ENCODE measurements at places on chromosomes 12 and 14. TPM values are rescaled to one million over a fixed set of nuclear protein-coding genes. Genes with fewer than 3 reads are reported as not detected.

- no peak for DNase-seq
Measured at GRCh38 chr14:22627506-22628263, 16.5 kb downstream of the OR6J1 start.

DNA sequence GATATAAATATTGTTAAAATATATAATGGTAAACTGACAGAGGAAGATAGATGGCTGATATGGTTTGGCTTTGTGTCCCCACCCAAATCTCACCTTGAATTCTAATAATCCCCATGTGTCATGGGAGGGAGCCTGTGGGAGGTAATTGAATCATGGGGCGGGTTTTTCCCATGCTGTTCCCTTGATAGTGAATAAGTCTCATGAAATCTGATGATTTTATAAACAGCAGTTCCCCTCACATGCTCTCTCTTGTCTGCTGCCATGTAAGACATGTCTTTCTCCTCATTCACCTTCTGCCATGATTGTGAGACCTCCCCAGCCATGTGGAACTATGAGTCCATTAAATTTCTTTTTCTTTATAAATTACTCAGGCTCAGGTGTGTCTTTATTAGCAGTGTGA, 46.3 kb downstream of the PTCSC3 start:
- DNase-seq, result no peak

Gene AQP2
- polyA plus RNA-seq, result 0.16 TPM

- DNase-seq, result no peak
Measured at GRCh38 chr14:61179796-61180398, 101.2 kb downstream of the TMEM30B start.

GRCh38 chr12:2057795-2058408, 5.1 kb downstream of the CACNA1C start:
- no peak for DNase-seq

DNA sequence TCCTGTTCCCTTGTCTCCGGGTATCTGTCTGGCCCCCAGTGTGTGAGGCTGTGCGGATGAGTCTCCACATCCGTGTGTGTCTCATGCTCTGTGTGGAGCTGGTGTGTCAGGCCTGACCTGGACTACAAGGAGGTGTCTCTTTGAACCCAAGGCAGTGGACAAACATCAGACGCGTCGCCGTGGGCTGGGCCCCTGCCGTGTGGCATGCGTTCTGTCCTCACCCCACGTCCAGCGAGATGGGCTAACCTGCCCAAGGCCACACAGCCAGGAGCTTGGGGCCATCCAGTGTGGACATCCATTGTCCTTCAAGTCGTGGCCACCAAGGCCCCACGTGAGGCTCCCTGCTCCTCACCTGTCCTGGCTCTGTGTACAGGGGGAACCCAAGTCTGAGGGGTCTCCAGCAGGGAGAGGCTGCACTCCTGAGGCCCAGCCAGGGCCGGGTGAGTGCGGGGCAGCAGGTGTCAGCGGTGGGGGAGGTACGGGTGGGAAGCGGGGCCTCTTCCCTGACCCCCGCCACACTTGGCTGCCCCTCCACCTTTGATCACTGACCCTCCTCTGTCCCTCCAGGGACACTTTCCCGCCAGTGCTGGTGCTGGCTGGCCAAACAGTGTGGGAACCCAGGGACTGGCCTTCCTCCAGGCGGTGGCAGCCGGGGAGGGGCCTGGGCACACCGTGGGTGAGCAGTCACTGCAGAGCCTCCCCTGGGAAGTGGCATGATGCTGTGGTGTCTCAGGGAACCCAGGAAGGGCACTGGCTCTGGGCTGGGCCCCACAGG, 48.5 kb downstream of the CYP46A1 start:
- no peak for DNase-seq

DNA sequence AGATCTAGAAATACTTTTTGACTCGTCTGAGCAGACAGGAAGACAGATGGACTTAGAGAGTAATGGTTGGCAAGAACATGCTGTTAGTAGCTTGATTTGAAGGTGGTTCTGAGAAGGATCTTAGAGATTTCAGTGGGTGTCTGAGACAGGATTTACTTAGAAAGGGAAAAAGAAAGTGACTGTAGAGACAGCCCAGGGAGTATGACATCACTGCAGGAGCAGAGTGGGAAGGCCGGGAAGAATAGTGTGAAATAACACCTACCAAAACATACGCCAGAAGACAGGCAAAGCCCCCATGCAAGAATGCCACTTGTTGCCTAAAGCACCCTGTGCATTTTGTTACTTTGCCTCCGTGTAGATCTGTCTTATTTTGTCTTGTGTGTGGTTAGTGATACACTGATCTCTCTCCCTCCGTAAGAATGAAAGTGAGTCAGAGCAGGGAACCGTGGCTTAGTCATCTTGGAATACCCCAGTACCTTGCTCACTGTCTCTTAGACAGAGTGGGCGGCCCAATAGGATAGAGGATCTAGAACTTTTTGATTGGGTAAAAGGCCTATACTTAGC, 161.3 kb upstream of the IFNG-AS1 start:
- DNase-seq, result peak; percentile 60

Gene TSPAN9
- 123 TPM for polyA plus RNA-seq

DNA sequence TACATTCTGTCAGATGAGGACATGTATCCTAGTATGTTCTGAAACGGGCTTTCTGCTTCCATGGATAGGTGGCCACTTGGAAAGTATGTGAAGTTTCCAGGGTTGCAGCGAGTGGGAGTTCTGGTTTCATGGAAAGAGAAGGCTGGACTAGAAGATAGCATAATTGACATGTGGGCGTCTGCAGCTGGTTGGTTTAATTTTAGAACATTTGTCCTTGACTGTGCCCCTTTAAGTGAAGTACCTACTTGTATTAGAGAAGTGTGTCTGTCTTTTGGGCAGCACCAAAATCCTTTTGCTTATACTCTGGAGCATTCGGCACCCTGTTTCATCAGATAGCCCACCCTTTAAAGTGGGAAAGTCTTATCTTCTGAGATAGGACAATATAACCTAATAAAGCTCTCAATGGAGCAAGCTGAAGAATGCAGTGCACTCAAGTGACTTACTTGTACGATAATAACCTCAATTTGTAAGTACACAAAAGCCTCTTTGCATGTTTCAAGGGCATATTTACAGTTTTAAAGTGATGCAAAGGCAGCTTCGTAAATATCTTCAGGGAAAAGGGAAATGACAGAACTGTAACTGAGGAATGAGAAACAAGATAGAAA, 35.2 kb downstream of the NTN4 start:
- no peak for DNase-seq

DNA sequence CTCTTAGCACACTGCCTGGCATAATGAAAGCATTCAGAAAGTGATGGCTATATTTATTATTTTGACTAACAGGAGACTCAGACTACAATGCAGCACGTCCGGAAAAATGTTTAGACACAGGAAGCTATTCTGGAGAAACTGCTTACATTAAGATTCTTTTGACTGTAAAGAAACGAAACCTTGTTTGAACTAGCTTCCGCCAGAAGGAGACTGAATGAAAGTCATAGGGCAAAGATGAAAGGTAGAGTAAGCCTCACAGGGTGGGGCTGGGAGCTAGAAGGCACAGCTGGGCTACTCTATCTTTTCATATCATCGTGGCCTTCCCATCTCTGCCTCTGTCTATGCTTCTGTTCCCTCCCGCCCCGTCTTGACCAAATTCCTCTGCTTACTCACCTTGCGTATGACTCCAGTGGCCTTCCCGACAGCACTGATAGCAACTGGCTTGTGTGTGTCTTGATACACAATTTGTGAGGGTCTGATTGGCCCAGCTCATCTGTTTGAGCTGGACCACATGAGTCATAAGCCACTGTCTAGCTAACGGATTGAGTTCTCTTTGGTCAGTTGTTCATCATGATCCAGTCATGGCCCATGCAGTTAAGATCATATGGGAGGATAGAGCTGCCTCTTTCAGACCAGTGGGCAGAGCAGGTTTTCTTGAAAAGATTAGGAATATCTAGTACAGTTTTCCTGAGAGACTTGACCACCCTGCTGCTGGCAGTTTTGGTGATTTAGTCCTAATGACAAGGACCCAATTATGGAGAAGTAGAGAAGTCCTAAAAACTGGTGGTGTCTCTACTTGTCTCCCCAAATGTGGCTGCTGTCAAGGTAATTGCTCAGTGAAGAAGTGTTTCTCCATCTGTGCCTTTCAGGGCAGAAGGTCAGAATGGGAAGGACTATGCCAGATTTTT, 151.5 kb upstream of the SLC38A2 start:
- DNase-seq, result no peak

Gene TRHDE
- polyA plus RNA-seq, result 0.90 TPM

DNA sequence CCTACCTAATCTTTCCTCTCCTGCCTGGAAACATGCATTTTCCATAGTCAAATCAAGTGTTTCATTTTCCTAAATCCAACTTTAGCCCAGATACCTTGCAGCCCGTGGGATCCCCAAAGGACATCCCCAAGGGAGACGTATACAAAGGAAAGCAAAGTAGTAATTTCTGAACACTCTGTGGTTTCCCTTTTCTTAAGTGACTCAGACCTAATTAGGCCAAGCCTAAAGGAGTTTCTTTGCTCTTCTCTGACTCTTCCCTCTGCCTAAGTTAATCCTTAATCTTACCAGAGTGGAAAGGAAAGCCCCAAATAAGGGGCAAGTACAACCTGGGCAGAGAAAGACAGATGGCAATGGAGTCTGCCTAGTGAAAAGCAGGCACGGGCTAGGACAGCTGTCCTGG, 250.3 kb downstream of the SPTSSA start:
- no peak for DNase-seq

Gene CLEC4A
- polyA plus RNA-seq, result 1.6 TPM

Gene POTEG
- not detected for polyA plus RNA-seq

DNA sequence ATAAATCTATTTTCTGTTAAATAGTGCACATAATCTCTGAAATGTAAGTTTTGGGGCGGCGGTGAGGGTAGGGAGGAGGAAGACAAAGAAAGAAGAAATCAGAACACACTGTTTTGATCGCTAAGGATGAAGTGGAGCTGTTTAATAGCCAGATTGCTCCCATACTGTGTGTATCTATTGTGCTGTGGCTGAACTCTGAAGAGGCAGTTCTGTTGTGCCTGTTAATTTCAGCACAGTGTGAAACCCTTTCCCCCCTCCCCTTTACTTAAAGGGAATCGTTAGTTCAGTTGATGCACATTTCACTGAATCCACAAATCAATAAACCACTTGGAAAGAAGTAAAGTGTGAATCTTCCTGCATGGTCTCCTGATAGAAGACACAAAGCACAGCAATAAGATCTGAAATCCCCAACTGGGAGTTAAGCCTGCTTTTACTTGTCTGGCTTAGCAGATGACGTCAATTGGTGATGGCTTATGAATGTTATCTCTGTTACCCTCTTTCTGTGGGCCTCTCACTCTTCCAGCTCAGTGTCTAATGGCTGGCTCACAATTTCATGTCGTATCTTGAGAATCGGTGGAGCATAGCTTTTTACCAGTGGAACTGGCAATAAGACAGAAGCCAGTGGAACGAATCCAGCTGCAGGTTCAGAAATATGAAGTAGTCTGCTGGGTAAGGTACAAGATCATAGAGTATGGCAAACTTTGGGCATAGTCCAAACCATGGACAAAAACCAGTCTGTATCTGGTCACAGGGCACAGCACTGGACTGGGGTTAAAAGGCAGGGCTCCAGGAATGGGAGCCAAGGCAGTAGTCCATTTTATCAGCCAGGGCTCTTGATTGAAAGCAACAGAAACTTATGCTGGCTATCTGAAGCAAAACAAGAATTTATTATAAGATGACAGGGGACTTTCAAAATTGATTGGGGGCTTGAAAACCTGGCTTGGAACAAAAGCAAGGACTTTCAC, 413.5 kb upstream of the SEL1L start:
- peak; percentile 5 for DNase-seq

DNA sequence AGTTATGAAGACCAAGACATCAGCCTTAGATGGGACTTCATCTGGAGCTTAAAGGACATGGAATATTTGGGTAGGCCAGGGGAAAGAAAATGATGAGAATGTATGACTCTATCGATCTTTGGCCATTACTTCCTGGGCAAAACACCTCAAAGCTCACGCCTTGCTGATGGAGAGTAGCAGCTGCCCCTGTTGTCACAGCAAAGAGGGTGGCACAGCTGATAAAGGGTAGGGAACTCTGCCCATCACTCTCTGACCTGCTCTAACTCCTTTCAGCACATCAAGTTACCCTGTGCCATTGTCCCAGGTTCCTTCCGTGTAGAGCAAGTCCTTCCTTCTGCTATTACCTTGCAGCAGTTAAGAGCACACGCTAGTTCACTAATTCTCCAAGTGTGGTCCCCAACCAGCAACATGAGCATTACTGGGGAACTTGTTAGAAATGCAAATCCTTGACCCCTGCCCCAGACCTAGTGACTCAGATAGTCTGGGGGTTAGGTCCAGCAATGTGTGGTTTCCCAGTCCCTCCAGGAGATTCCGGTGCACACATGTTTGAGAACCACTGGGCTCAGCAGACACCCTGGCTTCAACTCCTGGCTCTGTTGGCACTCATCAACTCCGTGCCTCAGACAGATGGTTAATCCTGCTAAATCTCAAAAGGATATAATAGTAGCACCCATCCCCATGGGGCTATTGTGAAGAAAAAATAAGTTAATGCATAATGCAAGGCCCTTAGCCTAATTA, 93.7 kb upstream of the EEA1 start:
- no peak for DNase-seq

DNA sequence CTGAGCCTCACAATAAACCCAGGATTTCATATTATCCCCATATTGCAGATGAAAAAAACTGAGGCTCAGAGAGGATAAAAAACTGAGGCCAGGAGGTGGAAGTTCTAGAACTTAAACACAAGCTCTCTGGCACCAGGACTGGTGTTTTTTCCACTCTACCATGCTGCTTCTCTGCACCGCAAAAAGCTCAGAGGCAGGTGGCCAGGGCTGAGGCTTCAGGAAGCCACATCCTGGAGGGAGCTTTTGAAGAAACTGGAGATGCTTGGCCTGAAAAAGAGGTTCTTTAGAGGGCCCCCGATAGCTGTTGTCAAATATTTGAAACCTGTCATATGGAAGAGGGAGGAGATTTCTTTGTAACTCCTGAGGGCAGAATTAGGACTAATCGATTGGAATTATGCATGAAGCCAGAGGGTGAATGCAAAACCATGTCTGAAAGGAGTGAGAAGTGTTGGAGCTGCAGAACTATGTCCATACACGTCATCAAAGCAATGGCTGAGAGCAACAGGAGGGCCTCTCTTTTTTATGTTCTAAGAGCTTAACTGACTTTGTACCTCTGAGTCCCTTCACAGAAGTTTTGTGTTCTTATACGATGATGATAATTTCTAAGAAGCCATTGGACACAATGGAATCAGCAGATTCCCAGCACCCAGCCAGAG, 448.6 kb downstream of the FUT8 start:
- DNase-seq, result no peak

DNA sequence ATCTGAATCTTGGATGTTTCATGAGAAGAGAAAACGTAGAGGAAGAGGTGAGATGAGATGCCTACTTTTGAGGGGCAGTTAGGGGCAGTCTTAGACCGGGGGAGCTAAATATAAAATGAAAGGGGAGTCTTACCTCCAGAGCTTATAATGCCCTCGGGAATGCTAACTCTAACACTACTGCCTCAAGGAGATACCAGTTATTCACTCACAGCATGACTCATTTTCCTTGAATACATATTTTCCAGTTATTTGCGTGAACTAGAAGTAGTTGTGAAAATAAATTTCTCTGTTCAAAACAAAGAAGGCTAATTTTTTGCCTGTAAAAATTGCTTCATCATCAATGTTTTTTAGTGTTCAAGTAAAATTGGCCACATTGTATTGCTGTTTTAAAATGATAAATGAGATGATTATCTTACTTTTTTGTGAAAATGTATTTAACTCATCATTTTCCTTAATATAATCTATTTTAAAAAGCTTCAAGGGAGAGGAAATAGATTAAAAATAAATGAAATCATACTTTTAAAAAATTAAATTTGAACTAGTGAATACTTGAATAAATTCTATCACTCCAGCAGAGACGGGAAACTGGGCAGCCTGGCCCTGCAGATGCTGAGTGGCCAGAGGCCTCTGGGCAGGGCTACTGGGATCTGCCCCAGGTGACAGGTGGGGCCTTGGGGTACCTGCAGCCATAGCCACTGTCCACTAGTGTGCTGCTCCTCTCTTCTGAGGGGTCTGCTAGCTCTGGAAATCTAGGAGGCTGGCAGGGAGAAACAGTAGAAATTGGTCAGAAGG, 339.3 kb downstream of the EGLN3 start:
- DNase-seq, result no peak

Gene KRT80
- 8.9 TPM for polyA plus RNA-seq

Measured in muscle of arm (tissue), 14 donors.